ENCODE measurements at places on chromosomes 1 and 21.

DNA sequence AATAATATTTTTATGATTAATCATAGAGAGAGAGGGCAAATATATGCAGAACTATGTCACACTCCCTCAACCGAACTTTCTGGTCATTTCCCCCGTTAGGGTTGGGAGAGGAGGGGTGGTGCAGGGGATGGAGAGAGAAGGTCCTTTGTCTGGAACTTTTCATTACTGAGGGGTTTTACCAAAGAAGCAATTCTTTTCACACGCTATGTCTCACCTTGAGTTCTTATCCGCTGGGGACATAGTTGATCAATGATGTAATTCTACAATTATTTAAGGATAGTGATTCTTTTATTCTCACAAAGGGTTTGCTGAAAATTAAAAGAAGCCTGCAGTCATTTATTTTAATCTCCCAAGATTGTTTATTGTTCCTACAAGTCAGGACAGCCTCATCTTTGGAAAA lies 98.3 kb upstream of the RUNX1 start:
- no peak for DNase-seq

GRCh38 chr1:9068981-9069325 lies 482 bp downstream of the SLC2A5 start:
- DNase-seq: no peak

DNA sequence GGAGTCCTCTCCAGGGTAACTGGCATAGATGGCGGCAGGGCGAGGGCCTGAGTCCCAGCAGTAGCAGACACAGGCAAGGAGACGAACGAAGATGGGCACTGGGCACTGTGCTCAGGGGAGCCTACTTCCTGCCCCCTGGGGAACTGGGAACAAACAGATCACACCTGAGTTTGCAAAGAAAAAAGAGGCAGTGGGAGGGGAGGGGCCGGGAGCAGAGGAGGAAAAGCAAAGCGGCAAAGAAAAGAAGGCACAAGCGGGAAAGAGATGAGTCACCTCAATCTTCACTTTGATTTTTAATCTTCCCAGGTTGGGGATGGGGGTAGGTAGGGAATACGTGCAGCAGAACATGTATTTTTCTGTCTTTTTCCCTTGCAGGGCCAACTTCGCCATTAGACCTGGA lies 44.0 kb downstream of the ZSCAN20 start:
- DNase-seq: no peak

- no peak for DNase-seq
Measured at GRCh38 chr1:231991231-231991630, 364.6 kb downstream of the DISC1 start.

DNA sequence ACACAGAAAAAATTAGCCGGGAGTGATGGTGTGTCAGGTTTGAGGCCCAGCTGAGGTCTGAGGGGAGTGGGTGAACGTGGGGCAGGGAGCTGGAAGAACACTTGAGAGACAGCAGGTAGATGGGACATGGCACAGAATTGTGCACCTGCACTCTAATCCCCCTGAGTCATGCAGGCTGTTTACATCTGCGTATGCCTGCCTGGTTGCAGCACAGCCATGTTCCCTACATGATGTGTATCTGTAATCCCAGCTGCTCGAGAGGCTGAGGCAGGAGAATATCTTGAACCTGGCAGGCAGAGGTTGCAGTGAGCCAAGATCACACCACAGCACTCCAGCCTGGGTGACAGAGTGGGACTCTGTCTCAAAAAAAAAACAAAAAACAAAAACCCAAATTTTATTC lies 44.8 kb downstream of the ATP5PO start:
- DNase-seq: no peak

DNA sequence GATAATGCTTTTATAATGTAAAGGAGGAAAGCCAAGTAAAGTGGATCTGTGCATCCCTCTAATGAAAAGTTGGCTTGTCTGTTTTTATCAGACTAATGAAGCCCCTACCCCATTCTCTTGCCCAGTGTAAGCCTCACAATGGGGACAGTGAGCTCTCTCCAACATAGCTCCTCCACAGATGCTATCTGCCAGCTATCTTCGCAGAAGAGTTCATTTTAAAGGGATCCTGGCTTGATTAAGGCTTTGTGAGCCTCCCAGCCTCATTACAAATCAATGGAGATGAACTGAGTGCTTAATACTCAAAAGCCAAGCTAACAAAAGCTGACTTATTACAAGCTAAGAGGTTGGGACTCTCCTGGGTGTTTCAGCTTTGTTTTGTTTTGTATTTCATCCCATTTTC lies 514.7 kb downstream of the NUF2 start:
- DNase-seq: no peak

DNA sequence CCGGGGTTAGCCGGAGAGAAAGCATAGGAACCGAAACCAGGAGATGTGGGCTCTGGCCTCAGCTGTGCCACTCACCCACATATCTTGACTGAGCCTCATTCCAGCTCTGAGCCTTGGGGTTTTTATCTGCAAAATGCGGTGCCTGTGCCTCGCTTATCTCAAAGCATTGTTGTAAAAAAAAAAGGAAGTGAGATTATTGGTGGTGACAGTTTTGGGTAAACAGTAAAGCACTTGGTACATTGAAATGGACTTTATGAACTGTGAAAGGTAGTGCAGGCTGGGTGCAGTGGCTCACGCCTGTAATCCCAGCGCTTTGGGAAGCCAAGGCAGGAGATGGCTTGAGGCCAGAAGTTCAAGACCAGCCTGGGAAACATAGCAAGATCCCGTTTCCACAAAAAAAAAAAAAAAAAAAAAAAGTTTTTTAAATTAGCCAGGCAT lies 3.8 kb downstream of the PTAFR start:
- DNase-seq: no peak

Data from NCI-H524 (cell line).